ENCODE measurements at places on chromosomes 5 and 9. TPM values are rescaled to one million over a fixed set of nuclear protein-coding genes. Genes with fewer than 3 reads are reported as not detected.

DNA sequence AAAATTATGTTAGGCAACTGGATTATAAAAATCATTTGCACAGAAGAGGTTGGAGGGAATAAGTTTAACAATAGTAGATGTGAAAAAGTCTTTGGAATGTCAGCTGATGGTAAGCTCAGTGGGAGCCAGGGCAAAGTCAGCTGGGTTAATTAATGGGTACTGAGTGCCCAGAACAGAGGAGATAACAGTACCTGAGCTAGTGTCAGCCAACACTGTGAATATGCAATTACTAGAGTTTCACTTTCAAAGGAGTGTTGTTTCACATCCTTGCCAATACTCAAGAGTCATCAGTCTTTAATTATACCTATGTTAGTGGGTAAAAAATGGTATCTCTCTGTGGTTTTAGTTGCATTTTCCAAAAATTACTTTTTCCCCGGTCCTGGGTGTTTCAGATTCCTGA is 135.1 kb downstream of the KIF4B start:
- no peaks in the 10 kb centered on the region for H3K36me3 ChIP-seq
- no peak overlapping the region for H3K27ac ChIP-seq
- H3K4me1 ChIP-seq: no peaks in the 10 kb centered on the region
- no peak overlapping the region for H3K4me3 ChIP-seq
- no peaks in the 10 kb centered on the region for H3K27me3 ChIP-seq
- DNase-seq: no peak

GRCh38 chr9:93154293-93154903 is 20.3 kb upstream of the NINJ1 start:
- H3K4me1 ChIP-seq: no peaks in the 10 kb centered on the region
- H3K27ac ChIP-seq: no peak overlapping the region
- H3K27me3 ChIP-seq: no peaks in the 10 kb centered on the region
- H3K4me3 ChIP-seq: no peak overlapping the region

DNA sequence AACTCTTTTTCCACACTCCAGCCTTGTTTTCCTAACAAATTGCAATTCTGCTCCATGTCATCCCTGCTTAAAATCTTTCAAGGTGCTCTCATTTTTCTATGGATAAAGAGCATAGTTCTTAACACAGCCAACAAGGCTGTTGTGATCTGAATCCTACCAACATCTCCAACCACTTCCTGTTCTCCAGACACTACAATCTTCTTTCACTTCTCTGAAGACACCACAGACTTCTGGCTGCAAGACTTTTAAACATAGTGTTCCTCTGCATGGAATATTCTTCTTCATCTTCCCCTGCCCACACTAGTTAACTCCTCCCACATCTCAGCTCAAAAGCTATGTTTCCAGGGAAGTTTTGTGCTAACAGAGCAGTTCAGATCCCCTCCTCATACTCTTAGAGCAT is 404.8 kb downstream of the MAN2A1 start:
- no peak overlapping the region for H3K27ac ChIP-seq
- H3K36me3 ChIP-seq: no peaks in the 10 kb centered on the region
- no peak overlapping the region for H3K4me3 ChIP-seq

SHISAL2B gene
- not detected for total RNA-seq

C5orf24 gene
- total RNA-seq: 28.6 TPM

DNA sequence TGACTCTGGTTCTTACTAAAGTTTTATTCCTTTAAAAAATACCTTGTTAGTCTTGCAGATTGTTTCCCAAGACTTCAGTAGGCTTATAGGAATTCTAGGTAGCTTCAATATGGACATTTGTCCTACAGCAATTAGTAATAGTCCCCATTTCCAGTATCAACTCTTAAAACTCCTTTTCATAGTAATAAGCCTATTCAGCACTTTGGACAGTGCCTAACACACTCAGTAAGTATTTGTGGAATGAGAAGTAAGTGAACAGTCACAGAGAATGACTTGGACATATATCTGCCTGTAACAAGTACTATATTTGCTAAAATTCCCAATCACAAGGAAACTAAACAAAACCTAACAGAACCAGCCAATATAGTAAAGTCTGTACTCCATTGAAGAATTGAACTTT is 1291.8 kb upstream of the DMAC1 start:
- DNase-seq: no peak
- H3K27ac ChIP-seq: no peak overlapping the region
- no peak overlapping the region for H3K4me3 ChIP-seq
- H3K4me1 ChIP-seq: no peaks in the 10 kb centered on the region

DNA sequence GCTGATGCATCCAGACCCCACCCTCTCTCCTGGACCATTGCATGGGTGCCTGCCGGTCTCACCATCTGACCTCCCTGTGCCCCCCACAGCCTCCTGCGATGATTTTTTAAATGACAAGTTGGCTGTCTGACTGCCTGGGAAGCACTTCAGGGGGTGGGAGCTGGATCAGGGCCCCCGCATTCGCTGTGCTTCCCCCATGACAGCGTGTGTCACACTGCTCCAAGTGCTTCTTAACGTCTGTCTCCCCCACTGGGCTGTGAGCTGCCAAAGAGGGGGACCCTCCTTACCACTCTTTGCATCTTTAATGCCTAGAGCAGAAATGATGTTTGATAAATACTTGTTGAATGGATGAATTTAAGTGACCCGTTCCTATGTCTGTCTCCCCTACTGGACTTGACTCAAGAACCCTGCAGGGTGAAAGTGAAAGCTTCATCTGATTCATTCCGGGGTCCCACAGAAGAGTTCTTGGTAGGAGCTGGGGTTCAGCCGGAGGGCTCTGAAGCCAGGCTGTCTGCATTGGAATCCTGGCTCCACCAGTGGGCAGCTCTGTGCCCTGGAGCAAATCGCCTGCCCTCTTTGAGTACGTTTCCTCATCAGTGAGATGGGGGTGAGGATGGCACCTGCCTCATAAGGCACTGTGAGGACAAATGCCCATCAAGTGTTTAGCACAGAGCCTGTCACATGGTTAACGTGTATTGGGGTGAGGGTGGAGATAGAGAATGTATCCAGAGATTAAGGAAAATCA is 7.6 kb upstream of the EGR1 start:
- H3K4me3 ChIP-seq: no peak overlapping the region
- H3K4me1 ChIP-seq: peaks cover 20% of the 10 kb centered on the region
- H3K27me3 ChIP-seq: no peaks in the 10 kb centered on the region
- H3K36me3 ChIP-seq: no peaks in the 10 kb centered on the region

- H3K36me3 ChIP-seq: peaks cover 58% of the 10 kb centered on the region
- no peak overlapping the region for H3K27ac ChIP-seq
- H3K4me3 ChIP-seq: no peak overlapping the region
Measured at GRCh38 chr9:13118313-13118712, 161.2 kb downstream of the MPDZ start.

GRCh38 chr9:71629578-71630215 is 138.6 kb downstream of the CEMIP2 start:
- no peak overlapping the region for H3K27ac ChIP-seq
- H3K4me1 ChIP-seq: no peaks in the 10 kb centered on the region
- no peaks in the 10 kb centered on the region for H3K27me3 ChIP-seq
- no peak overlapping the region for H3K4me3 ChIP-seq
- H3K36me3 ChIP-seq: no peaks in the 10 kb centered on the region
- DNase-seq: no peak

CFAP157 gene
- total RNA-seq: 0.14 TPM

DNA sequence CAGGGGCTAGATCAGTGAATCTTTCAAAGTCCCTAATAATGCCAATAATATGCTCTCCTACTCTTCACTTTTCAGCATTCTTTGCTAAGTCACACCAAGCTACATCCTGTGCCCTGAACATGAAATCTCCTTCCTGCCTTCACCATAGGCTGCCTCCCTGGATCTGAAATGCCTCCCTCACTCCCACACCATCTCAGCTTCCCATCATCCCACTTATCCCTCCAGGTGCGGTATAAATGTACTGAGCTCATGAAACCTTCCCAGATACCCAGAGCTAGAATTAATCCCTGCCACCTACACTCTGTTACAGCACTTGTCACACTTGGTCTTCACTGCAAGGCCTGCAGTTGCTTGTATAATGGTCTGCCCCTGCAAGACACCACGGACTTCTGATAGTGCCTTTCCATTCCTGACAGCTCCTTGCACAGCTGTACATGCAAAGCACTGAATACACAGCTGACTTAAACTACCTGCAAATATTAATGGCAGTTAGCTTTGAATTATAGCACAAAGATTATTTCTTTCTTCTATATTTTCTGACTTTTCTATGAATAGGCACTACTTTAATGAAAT is 250.4 kb downstream of the EBF1 start:
- H3K27ac ChIP-seq: no peak overlapping the region
- no peak for DNase-seq
- no peaks in the 10 kb centered on the region for H3K27me3 ChIP-seq
- H3K4me1 ChIP-seq: no peaks in the 10 kb centered on the region

DNA sequence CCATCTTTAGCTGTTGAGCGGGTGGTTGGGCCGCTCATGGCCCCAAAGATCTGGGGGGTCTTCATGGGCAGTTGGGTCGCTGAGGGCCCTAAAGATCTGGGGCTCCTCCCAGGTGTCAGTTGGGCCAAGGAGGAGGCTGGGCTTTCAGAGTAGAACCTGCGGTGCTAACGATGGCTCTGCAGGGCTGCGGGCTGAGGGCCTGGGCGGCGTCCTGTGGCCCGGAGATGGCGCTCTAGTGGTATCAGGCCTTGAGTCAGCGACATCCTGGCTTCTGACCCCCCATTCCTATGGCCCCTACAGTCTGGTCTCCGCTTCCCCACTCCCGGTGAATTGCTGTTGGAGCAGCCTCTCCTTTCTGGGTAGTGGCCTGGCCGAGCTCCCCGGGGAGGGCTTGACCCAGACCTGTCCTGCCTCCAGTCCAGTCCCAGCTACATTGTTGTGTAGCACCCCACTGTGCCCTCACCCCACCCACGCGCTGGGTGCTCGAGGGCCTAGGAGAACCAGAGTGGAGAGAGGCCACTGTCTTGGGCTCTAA is 640 bp downstream of the C5orf58 start:
- no peak overlapping the region for H3K27ac ChIP-seq
- no peaks in the 10 kb centered on the region for H3K4me1 ChIP-seq
- no peaks in the 10 kb centered on the region for H3K27me3 ChIP-seq

DNA sequence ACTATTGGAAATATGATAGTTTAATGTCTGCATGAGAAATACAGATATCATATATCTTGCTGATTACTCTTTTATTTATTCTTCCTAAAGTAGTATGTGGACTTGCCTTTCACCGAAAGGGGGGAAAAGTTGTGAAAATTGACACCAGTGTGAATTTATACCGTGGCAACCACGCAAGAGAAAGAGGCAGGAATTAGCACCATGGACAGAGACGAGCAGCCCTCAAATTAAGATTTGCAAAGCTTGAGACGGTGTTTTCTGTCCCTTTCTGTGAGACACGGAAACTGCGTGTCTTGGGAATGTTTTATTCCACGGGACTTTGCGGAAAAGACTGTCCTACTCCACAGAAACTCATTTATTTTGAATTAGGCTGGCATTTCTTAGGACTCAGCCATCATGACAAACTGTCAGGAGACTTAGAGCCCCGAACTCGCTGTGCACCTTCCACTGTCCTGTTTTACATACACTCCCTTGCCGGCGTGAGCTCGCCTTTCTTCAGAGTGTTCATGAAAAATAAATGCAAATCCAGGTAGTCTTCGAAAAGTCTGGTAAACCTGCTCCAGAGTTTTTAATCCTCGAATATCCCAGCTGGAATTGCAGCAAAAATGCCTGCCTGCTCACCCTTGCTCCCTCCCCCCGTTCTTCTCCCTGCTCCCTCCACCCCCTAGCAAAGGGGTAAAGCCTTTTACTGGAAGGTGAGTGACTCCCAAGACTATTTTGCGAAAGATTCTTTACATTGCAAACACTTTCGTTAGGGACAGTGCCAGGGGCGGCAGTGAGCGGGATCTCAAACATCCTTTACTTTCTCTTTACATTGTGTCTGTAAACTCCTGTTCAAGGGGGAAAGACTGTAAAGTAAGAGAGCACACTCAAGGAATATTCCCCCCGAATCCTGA is 3.8 kb upstream of the ELAVL2 start:
- H3K4me1 ChIP-seq: no peaks in the 10 kb centered on the region
- H3K27me3 ChIP-seq: no peaks in the 10 kb centered on the region
- no peak overlapping the region for H3K4me3 ChIP-seq
- H3K36me3 ChIP-seq: no peaks in the 10 kb centered on the region
- no peak overlapping the region for H3K27ac ChIP-seq

DNA sequence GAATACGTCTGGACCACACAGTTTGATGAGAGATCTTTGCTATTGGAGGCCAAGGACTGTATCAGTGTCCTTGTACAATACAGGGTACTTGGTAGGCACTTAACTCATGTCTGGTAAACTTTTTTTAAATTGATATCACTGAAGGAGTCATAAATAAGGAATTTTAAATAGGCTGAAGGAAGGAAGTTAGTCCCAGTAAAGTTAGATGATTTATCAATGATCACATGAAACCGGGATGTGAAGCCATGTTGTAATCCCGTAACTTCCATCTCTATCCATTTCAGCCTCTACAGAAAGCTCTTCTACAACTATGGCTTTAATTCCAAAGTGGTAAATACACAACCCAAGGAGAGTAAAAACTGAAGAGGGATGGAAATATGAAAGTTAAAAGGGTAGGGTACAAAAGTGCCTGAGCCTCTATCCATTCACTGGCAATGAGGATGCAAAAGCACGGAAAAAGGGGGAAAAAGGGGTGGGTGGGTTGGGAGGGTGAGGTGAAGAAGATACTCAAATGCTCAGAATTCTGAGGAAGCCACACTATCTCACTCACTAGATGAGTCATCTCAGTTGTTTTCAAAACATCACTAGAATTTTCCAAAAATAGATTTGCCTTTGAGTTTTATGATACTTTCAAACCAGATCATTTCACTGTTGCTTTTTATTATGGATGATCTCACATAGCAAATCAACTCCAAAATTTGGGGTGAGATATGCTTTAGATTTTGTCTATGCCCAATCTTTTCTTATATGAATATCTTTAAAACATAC is 1053.5 kb downstream of the NR2F1-AS1 start:
- no peak overlapping the region for H3K4me3 ChIP-seq
- no peak overlapping the region for H3K27ac ChIP-seq
- H3K27me3 ChIP-seq: no peaks in the 10 kb centered on the region
- H3K36me3 ChIP-seq: no peaks in the 10 kb centered on the region
- DNase-seq: no peak
- no peaks in the 10 kb centered on the region for H3K4me1 ChIP-seq

DNA sequence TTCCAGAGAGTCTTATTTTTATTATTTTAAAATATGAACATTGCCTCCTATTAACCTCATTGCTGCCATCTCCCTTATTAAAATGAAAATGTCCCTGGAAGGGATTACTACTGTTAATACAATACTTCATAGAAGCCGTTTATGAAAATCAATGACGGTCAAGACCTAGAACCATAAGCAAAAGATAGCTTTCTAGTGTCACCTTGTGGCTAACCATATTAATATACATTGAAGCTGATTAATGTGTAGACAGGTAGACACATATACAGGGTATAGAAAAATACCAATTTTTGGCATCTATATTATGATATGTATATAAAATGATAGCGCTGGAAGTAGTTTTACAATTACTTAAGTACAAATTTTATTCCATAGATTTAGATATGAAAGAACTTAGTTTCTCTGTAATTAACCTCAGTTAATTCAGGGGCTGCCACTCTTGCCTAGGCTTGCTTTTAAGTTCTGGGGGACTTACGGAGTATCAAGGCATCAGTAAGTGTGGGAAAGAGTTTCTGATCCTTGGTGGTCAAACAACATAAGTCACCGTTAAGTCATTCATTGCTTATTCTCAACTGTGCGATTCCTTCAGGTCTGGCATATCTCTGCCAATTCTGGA is 2.5 kb upstream of the YTHDC2 start:
- no peak overlapping the region for H3K27ac ChIP-seq
- H3K27me3 ChIP-seq: peaks cover 23% of the 10 kb centered on the region
- no peaks in the 10 kb centered on the region for H3K36me3 ChIP-seq
- no peak overlapping the region for H3K4me3 ChIP-seq
- no peaks in the 10 kb centered on the region for H3K4me1 ChIP-seq

All from stomach (tissue), 19 donors.